Colonic mucosa (tissue), 4 donors: ENCODE measurements at places on chromosomes 4 and X. TPM values are rescaled to one million over a fixed set of nuclear protein-coding genes. Genes with fewer than 3 reads are reported as not detected.

The EXOC1L gene
- not detected for total RNA-seq

The SASH3 gene
- 4.5 TPM for total RNA-seq

The BTK gene
- total RNA-seq: 3.0 TPM

The FMR1NB gene
- total RNA-seq: not detected

The ARX gene
- 0.66 TPM for total RNA-seq

The FAM9C gene
- not detected for total RNA-seq

The SCML1 gene
- total RNA-seq: 11.7 TPM

The AVPR2 gene
- total RNA-seq: 0.24 TPM

The ZNF718 gene
- 5.4 TPM for total RNA-seq

The CCNB3 gene
- total RNA-seq: 0.11 TPM
